ENCODE measurements at places on chromosomes 1 and 21. TPM values are rescaled to one million over a fixed set of nuclear protein-coding genes. Genes with fewer than 3 reads are reported as not detected.

The MARK1 gene
- 15.0 TPM for total RNA-seq

DNA sequence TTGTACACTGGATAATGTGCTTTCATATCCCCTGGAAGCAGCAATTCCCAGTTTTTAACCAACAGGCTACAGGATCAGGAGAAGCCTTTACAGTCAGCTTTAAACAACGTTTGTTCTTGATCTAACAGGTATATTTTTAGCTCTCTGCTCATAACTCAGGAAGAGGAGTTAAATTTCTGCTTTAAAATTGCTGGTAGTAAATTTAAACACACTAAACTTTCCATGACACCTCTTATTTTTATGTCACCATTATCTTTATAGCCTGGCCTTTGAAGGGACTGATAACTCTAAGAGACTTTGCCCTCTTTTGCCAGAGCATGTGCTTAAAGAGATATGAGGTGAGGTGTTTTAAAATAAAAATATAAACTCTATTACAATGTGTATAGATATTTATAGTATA, 119.6 kb upstream of the BRINP3 start:
- no peak for DNase-seq

- DNase-seq: no peak
These were observed 62.5 kb upstream of the PTGFRN start for GRCh38 chr1:116847190-116847589.

DNA sequence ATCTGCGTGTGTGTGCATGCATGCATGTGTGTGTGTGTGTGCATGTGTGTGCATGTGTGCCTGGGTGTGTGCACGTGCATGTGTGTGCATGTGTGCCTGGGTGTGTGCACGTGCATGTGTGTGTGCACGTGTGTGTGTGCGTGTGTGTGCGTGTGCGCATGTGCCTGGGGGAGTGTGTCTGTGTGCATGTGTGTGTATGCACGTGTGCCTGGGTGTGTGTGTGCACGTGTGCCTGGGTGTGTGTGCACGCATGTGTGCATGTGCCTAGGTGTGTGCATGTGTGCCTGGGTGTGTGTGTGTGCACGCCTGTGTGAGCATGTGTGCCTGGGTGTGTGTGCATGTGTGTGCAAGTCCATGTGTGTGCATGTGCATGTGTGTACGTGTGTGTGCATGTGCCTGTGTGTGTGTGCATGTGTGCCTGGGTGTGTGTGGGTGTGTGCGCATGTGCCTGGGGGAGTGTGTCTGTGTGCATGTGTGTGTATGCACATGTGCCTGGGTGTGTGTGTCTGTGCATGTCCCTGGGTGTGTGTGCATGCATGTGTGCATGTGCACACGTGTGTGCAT, 29.3 kb upstream of the COL6A2 start:
- DNase-seq: peak; percentile 48

DNA sequence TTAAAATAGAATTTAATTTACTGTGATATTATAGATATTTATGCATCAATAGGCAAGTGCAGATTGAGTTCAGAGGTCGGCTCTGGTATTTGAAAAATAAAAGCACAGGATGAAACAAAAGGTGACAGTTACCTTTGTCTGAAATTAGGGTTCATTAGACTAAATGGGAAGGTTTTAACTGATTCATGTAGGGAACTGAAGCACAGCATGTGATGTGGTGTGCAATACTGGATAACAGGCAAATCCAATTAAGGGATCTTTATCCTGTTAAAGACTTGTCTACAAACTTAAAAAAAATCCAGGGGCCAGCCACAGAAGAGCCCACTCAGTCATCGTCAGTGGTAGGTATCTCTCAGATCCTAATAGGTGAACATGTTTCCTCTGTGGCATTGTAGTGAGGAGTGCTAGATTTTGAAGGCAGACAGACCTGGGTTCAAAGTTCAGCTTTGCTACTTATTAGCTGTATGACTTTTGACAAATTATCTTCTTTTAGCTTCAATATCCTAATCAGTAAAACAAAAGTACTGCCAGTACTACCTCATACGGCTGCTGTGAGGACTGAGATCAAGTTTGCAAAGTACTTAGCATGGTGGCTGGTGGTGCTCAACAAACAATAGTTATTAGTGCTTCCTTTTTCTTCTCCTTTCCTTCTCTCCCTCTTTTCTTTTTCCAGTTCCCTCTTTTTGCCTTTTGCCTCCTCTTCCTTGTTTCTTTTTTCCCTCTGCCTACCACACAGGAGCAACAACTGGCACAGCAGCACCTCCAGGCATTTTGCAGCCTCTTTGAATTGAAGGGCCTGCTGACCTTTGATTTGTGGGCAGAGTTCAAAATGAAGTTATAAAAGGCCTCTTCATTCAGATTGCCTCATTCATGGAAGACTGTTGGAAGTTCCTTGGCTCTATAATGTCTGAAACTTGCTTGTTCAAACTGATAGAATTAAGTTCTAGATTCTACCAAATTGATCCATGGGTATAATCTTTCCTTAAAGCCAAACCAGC, 44.9 kb upstream of the FOXD3 start:
- no peak for DNase-seq

GRCh38 chr1:57986432-57986831, 560.1 kb downstream of the OMA1 start:
- no peak for DNase-seq

DNA sequence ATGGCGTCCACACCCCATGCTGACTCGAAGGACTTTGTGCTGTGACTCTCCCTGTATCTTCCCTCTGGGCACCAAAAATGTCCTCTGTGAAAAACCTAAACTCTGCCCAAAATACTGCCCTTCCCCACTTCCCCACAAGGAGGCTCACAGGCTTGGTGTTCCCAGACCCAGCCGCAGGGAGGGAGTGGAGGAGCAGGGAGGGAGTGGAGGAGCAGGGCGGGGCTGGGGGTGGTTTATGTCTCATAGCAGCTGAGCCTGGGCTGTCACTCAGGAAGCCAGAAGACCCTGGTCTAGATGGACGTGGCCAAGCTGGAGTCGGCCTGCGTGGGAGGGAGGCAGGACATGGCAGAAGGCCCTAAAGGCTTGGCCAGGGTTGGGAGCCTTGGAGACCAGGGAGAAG, 461.7 kb downstream of the PTPRU start:
- no peak for DNase-seq

The RAB42 gene
- total RNA-seq: 2.0 TPM

The CNR2 gene
- not detected for total RNA-seq

- DNase-seq: no peak
These were observed 293.6 kb downstream of the PLPP3 start for GRCh38 chr1:56285554-56286402.

The SAMD13 gene
- 0.41 TPM for total RNA-seq

DNA sequence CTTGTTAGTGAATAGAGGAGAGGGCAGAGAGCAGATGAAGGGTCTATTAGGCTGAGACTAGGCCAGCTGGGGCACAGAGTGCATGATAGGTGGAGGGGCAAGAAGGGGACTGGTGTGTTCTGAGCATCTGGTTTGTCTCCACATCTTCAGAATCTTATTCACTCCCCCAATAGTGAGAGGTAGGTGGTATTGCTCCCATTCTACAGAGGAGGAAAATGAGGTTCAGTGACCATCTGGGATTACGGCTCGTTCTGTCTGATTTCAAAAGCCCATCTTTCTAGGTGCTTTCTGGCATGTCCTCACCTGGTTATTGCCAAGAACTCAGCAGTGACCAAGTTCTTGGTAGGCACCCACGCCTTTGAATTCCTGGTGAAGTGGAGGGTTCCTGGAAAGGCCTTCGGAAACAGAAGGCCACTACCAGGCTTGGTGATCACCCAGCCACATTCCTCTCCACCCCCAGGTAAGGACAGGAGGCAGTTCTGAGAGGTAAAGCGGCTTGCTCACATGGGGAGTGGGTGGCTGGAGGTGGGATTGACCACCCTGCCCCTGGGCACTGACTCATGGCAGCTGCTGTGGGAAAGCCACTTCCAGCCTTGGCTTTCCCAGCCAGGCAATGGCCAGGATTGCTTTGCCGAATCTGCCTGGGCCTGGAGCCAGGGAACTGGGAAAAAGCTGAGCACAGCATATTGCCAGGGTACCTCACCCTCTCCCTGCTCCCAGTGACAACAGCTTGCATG, 18.8 kb upstream of the CITED4 start:
- no peak for DNase-seq

The AMY1C gene
- not detected for total RNA-seq

The GJA9 gene
- total RNA-seq: not detected

DNA sequence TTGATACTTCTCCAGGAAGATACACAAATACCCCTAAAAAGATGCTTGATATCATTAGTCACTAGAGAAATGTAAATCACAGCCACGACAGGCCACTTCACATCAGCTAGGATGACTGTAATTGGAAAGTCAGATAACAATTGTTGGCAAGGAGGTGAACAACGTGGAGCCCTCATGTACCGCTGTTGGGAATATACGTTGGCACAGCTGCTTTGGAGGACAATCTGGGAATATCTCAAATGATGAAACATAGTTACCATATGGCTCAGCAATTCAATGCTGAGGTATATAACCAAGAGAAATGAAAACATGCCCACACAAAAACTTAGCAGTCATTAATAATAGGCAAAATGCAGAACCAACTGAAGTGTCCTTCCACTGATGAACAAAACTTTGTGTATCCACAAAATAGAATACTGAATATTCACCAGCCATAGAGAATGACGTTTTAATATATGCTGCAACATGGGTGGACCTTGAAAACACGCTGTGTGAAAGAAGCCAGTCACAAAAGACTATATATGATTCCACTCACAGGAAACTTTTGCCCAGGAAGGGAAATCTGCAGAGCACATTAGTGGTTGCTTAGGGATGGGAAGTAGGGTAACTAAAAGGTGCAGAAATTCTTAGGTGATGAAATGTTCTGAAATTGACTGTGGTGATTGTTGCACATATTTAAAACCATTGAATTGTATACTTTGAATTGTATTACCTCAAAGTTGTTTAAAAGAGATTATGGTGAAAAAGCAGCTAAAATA, 95.4 kb downstream of the AHCTF1 start:
- DNase-seq: no peak

- no peak for DNase-seq
These were observed 4.5 kb downstream of the EPHA2 start for GRCh38 chr1:16151196-16151994.

Data from sigmoid colon (tissue), 7 donors.